ENCODE measurements at places on chromosomes 12 and 14. TPM values are rescaled to one million over a fixed set of nuclear protein-coding genes. Genes with fewer than 3 reads are reported as not detected.

PRKD1 gene
- total RNA-seq: 6.0 TPM

SAMD15 gene
- 2.6 TPM for total RNA-seq

B4GALNT3 gene
- 0.27 TPM for total RNA-seq

CIT gene
- total RNA-seq: 25.4 TPM

- peak; percentile 42 for DNase-seq
These were observed 19.3 kb downstream of the NFKBIA start for GRCh38 chr14:35385042-35385839.

GRCh38 chr14:55128386-55129085 is 516 bp upstream of the LGALS3 start:
- no peak for DNase-seq

DNA sequence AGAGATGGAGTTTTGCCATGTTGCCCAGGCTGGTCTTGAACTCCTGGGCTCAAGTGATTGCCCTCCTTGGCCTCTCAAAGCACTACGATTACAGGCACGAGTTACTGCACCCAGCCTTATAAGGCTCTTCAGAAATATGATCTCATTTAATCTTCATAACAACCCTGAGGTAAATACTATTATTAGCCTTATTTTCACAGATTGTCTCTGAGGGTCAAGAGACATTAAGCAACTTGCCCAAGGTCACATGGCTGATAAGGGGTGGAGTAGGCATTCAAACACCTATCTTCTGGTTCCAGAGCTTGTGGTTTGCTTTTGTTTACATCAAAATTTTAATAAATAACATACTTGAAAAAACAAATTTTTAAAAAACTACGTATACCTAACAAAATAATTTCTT is 5.1 kb downstream of the PRKAG1 start:
- no peak for DNase-seq

GRCh38 chr14:67746927-67747326 is 45.2 kb downstream of the RDH12 start:
- DNase-seq: no peak

GRCh38 chr12:10612110-10612509 is 1.3 kb downstream of the MAGOHB start:
- DNase-seq: no peak

DNA sequence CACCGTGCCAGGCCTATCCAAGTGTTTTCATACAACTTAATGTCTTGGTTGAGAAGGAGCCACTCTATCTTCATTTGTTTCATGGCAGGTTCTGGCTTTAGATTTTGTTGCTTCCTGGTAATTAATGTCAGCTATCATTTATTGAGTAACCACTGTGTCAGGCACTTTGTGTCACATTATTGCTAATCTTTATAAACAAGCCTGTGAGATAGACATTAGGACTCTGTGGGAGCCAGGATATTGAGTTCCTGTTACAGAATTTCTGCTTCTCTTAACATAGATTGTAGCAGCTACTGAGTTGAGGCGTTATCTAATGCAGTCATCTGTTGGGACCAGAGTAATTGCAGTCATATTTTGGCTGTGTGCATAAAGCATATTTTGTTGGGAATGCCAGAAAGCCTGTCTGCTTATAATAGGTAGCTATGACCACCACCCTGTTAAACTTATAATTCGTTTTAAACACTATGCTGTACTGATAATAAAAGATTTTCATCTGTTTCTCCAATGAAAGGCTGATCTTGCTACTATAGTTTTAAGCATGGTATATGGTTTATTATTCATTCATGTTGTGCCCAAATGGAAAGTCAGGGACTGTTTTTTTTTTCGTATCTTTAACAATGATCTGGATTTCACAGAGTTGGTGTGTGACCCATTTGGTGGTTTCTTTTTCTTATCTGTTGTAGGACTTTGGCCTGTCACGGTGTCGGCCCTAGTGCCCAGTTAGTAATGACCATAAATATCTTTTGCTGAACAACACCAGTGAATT is 432.6 kb downstream of the PCNX1 start:
- DNase-seq: no peak

GRCh38 chr14:55718551-55718950 is 138.5 kb downstream of the KTN1 start:
- no peak for DNase-seq

GRCh38 chr14:63088865-63089264 is 43.6 kb upstream of the KCNH5 start:
- no peak for DNase-seq

GRCh38 chr12:14357486-14357885 is 8.0 kb upstream of the ATF7IP start:
- DNase-seq: no peak

All from HT1080 (cell line).